ENCODE measurements at places on chromosomes 2 and 18.
A peak's percentile ranks its signal among the peaks of the same experiment; 100 is the strongest.

DNA sequence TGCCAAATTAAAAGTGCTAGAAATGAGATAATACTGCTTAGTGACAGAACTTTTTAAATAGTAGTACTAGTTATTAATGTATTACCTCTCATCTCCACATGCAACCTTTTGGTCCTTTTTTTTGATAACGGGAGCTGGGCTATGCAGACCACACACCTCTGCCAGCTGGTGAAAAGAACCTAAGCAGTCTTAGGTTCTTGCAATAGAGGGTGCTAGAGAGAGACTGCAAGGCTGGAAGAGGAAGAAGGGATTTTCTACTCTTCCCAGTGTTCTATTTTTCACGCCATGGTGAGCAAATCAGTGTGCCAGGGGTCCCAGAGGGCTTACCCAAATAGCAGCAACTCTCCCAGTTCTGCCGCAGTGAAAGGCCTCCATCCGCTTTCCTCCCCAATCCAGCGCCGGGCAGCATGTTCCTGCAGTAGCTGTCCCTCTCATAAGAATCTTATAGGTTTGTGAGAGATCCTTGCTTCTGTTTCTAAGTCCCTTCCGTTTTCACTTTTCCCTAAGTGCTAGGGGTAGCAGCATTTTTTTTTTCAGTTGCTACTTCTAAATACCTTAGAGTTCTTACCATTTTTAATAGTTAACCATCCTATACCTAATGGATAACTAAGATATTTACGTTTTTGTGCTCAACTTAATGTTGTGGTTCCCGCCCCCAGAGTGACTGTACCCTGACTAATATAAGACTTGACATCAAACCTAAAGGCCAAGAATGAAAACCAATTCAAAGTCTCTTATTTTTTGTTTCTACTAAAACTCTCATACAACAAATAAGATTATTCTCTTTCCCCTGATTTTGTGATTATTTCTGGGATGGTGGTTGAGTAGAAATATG lies 69.4 kb upstream of the UBE2E3 start:
- no peak for DNase-seq

- no peak for DNase-seq
Measured at GRCh38 chr18:616380-616995, 19.7 kb downstream of the CLUL1 start.

DNA sequence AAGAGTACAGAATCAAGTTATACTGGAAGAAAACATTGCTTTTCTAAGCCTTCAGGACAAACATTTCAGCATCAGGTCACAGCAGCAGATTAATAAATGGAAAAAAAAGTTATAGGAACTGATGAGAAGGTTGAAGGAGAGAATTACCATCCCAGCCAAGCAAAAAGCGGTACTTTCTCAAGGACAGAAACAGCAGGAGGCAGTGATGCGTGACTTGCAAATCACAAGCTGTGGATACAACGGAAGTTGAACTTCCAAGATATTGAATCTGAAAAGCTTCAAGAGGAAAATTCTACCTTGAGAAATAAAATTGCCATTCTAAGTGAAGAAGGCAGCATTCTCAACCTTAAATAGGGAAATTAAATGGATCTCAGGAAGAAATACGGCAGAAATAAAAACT lies 18.5 kb upstream of the SERPINB12 start:
- DNase-seq = no peak

GRCh38 chr2:159497256-159497655 lies 119.1 kb downstream of the BAZ2B start:
- no peak for DNase-seq

- no peak for DNase-seq
Measured at GRCh38 chr2:70981866-70982810, 3.7 kb downstream of the ANKRD53 start.

GRCh38 chr18:70653671-70654070 lies 364.8 kb downstream of the SOCS6 start:
- DNase-seq = no peak

DNA sequence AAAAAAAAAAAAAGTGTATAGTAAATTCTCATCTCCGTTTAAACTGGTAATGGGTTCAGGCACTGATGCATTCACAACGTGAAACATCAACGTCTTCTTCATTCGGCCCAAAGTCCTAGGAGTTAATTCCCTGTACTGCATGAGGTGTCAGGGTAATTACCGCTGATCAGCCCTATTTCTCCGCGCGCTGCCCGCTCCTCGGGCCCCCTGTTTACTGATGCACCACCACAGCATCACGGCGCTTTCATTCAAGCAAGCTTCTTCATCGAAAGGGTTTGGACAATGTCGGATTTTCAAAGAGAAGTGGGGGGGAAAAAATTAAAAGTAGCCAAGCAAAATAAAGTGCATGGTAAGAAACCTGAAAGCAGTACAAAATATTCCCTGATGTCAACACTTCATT lies 352.0 kb upstream of the POU3F3 start:
- DNase-seq = no peak

DNA sequence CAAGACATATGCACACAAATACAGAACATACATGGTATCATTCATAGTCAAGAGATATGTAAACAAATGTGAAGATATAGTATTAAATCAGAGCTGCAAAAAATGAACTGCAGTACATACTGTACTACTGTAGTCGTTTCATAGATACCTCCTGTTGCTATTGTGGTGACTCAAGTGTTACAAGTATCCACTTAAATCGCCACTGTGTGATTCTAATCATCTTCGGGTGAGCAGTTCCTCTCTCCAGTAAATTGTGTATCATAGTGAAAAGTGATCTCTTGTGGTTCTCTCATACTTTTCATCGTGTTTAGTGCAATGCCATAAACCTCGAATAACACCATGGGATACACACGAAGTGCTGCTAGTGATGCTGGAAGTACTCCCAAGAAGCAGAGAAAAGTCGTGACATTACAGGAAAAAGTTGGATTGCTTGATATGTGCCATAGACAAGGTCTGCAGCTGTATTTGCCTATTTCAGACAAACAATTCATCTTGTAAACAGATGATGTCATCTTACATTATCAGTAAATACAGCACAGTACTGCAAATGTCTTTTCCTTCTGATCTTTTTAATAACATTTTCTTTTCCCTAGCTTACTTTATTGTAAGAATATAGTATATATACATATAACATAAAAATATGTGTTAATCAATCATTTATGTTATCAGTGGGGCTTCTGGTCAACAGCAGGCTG lies 222.2 kb downstream of the BCL11A start:
- no peak for DNase-seq

DNA sequence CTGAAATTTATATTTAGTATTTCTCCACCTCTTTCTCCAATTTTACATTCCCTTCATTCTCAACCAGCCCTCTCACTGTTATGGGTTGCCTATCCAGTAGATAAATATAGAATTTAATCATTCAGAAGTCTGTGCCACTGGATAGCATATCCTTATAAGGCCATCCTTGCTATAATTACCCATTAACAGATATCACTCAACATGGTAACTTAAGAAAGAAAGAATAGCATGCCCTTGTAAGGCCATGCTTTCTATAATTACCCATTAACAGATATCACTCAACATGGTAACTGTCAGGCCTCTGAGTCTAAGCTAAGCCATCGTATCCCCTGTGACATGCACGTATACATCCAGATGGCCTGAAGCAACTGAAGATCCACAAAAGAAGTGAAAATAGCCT lies 1137.4 kb upstream of the FAM98A start:
- DNase-seq = no peak

DNA sequence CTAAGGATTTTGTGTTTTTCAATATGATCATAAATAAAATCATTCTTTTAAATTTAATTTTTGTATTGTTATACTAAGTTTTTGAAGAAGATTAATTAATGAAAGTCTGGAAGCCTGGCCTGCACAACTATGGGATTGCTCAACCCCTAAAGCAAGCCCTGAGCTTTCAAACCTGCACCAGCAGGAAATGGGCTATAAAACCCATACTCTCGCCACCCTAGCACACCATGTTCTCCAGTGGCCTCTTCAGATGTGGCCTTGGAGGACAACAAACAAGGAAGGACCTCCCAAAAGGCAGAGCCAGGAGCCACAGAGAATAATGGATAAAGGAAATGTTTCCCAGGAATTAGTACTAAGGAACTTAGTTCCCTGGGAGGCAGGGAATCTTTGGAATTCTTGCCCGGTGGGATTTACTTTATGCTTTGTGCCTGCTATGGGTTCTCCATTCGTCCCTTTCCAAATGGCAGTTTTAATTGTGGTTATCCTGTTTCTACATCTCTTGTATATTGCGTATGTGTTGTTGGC lies 212.5 kb downstream of the ZFP36L2 start:
- DNase-seq = no peak

DNA sequence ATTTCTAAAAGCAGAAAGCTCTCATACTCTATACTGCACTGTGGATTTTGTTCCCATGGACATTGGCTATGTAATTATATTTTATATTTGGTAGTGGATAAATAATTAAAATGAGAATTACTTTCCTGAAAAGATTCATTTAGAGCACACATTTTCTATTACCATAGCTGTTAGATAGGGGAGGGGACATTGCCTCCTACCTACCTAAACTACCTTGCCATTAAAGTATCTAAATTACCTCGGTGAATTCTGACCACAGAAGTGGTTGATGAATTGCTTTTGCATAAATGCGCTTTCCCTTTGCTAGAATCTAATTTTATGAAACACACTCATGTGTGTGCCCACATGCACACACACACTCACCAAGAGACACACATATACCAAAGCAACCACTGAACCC lies 329.1 kb downstream of the MTX2 start:
- no peak for DNase-seq

GRCh38 chr2:219277703-219278654 lies 1.2 kb upstream of the DNAJB2 start:
- peak; percentile 77 for DNase-seq

DNA sequence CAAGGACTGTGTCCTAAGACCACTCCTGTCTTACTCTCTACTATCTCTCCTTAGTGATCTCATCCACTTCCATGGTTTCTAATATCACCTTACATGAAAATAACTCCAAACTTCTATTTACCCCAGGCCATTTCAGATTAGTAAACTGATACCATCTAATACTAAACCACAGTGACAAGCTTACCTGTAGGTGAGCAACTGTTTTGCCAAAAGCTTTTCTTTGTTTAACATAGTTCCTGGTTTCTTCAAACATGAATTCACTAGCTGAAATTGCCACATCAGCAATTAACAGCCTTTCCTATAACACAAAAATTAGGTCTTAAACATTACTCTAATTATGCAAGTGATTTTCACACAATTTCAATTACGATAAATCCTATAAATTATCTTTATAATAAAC lies 22.1 kb downstream of the ACADL start:
- no peak for DNase-seq

DNA sequence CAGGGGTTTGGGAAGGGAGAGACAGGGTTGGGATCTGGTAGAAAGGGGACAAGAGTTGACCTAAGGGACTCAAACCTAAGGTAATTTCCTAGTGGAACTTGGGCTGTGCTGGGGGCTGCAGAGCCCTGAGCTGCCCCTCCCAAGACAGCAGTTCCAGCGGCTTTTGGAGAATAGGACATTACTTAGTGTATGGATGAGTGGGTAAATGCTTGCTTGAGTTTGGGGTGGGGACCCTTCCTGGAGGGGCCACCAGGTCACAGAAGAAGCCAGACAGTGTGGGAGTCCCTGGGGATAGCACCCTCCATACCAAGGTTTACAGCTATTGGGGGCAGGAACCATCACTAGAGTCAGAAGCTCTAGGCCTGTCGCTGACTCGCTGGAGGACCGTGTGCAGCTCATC lies 111.5 kb downstream of the CAPN13 start:
- DNase-seq = no peak

DNA sequence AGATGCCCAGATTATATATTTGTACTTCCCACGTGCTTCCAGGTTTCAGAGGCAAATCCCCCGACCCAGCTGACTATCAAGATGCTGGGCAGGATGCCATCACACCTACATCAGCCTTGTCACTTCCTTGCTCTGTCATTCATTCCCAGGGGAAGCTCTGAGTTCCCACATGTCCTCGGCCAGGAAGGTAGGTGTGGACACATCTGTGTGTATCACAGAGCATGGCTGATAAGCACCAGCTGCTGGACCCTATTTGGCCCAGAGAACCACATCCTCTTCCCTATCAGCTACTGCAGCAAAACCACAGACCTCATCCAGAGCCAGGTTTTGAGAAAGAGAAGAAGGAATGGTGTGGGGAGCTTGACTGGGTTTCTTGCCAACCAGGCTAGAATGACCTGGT lies 31.9 kb upstream of the ITGA6 start:
- no peak for DNase-seq

DNA sequence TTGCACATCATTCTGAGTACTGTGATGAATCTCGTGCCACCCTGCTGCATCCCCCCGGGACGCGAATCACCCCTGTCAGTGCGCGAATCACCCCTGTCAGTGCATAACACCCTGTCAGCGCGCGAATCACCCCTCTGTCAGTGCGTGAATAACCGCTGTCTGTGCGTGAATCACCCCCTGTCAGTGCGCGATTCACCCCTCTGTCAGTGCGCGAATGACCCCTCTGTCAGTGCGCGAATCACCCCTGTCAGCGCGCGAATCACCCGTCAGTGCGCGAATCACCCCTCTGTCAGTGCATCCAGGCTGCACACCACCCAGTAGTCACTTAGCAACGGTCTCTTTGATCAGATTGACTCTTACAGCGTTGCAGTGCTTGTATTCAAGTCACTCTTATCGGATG lies 134.4 kb upstream of the TPO start:
- no peak for DNase-seq

- peak; percentile 55 for DNase-seq
Measured at GRCh38 chr2:191617575-191617974, 60.4 kb upstream of the NABP1 start.

All from GM06990 (cell line).